ENCODE measurements at places on chromosomes 11 and 22.

- peak; percentile 98 for DNase-seq
Measured at GRCh38 chr11:119179983-119180382, 5.3 kb upstream of the NHERF4 start.

DNA sequence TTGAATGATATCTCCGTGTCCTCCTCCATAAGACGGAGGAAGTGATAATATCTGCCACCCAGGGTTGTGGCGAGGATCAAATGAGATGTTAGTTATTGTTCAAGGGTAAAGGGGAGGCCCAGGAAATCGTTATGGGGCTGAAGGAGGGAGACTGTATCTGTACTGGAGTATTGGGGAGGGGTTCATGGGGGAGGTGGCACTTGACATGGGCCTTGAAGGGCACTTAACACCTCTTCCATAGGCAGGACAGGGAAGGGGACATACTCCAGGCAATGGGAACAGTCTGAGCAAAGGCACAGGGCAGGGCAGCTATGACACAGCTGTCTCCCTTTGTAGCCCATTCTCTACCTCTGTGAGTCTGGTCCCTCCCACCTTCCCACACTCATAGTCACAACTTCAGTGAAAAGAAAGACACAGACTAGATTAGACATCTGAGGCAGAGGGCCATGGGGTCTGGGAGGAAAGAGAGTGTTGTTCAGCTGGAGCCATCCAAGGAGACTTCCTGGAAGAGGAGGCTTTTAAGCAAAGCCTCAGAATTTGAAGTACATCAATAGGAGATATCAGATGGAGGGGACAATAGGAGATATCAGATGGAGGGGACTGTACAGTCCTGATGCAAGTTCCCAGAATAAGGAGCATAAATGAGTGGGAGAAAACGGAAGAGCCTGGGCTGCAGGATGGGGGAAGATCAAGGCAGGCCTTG, 15.8 kb upstream of the DGKZ start:
- DNase-seq = no peak

DNA sequence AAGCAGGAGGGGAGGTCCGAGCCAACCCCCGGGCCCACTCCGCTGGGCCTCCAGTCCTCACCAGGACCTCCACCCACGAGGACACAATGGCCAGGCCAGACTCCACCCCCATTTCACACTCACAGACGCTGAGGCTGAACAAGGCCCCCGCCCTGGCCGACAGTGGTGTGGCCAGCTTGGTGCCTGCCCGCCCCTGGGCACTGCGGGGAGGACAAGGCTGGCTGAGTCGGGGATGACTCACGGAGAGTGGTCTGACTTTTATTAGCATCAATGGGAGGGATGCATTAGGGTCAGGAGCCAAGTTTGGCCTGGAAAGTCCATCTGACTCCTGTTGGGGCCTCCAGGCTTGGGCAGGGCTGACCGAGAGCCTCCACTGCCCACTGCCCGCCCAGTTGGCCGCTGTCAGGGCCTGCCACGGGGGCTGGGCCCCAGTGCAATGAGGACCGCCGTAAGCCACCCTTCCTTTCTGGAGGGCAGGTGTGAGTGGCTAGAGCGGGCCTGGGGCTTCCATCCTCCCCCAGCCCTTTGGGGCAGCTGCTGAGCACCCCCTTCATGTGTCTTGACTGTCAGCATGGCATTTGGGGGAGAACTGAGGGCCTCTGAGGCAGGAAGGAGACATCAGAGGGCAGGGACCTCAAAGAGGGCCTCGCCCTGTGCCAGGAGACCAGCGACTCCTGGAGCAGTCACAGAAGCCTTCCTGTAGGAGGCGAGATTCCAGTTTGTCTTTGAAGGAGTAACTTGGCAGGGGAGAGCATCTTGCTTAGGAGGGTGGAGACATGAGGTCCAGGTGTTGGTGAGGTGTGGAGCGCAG, 10.6 kb downstream of the TSPAN32 start:
- DNase-seq = no peak

GRCh38 chr11:10452211-10452767, 2.8 kb upstream of the AMPD3 start:
- DNase-seq = no peak

GRCh38 chr22:46748206-46748907, 10.3 kb upstream of the CERK start:
- DNase-seq = no peak

DNA sequence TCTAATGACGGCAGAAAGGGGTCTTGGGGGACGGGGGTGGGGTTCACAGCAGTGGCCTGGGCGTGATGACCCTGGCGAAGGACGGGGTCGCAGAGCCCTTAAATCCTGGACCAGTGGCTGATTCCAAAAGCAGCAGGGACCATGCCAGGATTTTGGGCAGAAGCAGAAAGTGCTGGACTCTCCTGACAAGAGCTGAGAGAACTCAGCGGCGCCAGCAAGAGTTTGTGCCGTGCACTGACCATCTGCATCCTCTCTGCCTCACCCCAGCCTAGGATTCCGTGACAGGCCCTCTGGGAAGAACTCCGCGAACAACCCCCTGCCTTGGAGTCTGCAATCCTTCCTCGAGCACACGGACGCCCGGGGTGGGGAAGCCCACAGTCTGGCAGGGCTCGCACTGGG, 644 bp upstream of the NDUFV1 start:
- no peak for DNase-seq

GRCh38 chr11:61797263-61797944, 4.7 kb downstream of the FEN1 start:
- peak; percentile 75 for DNase-seq

- no peak for DNase-seq
Measured at GRCh38 chr11:24389575-24389974, 107.3 kb upstream of the LUZP2 start.

GRCh38 chr22:32482708-32483107, 8.1 kb downstream of the FBXO7 start:
- DNase-seq = no peak

DNA sequence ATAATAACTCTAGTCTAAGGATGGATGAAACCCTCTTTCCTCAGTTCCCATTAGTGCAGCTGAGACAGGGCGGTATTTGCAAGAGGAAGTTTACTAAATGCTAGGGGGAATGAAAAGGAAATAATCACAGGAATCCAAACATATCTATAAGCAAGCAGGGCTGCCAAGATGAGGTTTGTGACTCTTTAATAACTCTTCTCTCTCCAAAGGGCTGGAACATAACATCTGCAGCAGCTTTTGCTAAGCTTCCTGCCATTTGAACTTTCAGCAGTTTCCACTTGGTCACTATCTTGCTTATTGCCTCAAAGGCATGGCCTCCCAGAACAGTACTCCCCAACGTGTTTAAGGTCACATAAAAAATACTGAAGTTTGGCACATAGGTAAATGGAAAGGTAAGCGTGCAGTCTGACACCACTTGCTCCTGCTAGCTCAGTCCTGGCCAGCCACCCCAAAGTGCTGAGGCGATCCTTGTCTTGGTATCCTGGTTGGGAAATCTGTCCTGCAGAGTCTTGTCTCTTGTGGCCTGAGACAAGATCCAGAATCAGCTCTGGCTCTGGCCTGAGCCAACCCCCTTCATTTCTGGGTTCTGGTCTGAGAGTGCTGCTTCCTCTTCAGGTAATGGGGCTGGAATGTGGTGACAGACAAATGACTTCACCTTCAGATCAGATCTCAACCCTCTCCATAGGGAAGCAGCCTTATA, 81.8 kb downstream of the KCNC1 start:
- DNase-seq = no peak

GRCh38 chr11:33377412-33378370, 120.5 kb downstream of the HIPK3 start:
- no peak for DNase-seq

DNA sequence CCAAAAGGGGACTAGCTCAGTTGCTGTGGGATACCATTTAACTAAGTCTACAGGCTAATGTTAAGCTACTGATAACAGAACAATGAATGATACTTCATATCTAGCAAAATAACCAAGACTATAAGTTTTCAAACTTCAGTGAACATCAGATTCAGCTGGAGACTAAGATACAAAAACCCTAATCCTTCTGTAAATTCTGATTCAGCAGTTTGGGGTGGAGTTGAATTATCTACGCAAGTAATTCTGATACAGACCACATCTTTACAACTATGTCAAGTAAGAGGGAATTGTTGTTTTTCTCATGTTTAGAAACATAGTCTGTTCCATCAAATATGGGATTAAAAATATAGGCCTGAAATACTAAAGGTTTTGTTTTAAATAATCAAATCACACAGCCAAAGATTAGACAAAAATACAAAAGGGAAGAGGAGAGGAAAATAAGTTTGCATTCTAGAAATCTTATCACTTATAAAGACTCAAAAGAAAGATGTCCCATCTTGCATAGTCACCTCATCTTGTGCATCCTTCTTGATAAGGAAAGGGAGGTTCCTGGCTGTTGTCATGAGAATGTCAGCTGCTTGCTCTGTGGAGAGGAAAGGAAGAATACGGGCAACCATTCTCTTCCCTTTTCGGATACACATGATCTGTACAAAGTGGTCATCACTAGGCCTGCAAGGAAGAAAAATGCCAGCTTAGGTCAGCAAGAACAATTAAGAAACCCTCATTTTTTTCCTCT, 21.4 kb downstream of the PATL1 start:
- DNase-seq = no peak

DNA sequence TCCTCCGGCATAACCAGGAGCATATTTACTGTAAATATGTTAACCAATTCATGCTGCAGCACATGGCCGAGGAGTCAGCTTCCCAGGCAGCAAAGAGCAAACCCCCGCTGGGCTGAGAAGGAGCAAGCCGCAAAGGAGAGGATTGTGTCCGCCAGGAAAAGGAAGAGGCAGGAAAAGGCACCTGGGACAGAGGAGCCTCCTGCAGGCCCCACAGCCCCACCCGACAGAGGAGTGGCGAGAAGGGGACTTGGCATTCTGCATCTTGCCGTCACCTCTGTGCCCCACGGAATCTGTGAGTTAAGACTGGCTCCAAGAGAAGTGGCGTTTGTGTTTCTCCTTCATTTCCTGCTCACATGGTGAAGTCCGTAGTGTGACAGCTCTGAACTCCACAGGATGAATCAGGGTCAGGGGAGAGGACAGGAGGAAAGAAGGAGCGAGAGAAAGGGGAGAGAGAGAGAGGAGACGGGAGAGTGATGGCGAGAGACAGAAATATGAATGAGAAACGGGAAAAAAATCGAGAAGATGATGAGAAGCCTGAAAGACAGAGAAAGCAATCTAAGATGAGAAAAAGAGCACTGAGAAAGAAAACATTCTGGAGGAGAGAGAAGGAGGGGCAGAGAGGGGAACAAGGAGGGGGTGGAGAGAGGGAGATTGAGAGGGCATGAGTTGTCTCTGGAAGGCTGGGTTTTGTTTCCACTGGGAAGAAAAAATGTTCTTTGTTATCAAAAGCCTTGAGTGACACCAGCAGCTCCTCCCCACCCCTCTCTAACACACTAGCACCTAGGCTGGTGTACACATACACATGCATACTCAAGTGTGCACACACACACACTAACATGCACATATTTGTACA, 489.6 kb downstream of the MN1 start:
- no peak for DNase-seq

DNA sequence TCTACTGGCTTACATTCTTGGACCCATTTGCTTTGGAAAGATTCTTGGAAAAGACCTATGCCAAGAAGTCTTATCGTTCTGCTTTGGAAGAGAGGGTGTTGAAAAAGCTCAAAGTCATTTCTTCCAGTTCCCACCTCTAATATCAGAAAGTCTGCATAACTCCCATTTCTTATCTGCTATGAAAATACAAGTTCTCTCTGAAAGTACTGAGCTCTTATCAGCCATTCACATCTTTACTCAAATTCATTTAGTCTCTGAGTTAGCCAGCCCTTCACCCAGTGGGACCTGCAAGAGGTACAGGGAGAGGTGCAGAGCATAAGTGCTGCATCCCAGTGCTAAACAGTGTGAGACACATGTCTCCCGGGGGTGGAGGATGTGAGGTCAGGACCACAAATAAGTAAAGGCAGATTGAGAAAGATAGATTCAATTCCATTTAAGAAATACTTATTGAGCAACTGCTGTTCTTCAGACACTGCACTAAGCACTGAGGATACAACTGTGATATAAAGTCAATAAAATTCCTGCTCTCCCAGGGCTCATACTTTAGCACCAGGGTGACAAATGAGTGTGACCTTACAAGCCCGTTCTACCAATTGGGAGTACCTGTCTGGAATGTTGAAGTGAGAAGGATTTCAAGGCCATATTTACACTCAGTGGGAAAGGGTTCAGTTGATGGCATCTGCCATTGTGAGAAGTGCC, 76.7 kb downstream of the PISD start:
- DNase-seq = no peak

GRCh38 chr11:73175551-73176144, 33.5 kb upstream of the FCHSD2 start:
- no peak for DNase-seq

- no peak for DNase-seq
Measured at GRCh38 chr11:105673089-105673488, 63.2 kb downstream of the GRIA4 start.

- DNase-seq = no peak
Measured at GRCh38 chr11:71064702-71065515, 187.5 kb downstream of the SHANK2 start.

GRCh38 chr11:1356007-1356435, 33.7 kb upstream of the BRSK2 start:
- no peak for DNase-seq

GRCh38 chr22:50268655-50269113, 1.5 kb downstream of the MAPK11 start:
- DNase-seq = peak; percentile 58

DNA sequence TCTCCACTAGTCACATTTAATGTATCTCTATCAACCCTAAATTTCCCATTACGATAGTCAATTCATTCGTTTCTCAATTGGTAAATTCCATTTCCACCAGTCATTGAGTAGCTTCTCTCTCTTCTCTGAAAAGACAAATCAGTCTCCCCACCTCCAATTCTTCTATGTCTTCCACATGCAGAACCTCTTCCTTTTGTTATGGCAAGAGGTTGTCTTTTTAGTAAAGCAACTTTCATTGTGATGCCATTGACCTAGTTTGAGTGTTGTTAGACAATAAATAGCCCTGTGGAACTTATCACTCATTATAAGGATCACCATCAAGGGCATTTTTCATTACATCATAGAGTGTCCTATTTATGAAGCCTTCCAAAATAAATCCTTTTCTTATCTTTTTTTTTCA, 340.9 kb downstream of the LRRC4C start:
- no peak for DNase-seq

DNA sequence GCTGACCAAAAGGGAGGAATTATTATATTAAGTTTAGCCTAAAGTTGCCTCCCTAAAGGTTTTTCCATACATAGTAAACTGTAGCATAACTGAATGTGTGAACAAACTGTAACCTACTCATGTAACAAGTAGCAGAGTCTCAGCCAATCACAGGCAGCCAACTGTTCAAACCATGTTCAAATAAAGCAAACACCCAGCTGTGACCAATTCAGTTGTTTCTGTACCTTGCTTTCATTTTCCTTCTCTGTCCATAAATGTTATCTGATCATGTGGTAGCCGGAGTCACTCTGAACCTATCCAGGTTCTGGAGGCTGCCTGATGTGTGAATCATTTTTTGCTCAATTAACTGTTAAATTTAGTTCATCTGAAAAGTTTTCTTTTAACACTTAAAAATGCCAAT, 373.5 kb downstream of the GUCY1A2 start:
- DNase-seq = no peak

DNA sequence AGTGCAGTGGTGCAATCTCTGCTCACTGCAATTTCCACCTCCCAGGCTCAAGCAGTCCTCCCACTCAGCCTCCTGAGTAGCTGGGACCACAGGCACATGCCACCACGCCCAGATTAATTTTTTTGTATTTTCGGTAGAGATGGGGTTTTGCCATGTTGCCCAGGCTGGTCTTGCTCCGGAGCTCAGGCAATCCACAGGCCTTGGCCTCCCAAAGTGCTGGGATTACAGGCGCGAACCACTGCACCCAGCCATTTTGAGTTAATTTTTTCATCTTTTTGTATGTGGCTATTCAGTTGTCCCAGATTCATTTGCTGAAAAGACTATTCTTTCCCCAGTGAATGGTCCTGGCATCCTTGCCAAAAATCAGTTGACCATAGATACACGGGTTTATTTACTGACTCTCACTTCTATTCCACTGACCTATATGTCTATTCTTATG, 63.6 kb downstream of the MAPK1 start:
- no peak for DNase-seq

All from NCI-H1105 treated with DMSO at 0.1 percent for 48 hours (cell line).